Stimulated activated CD8-positive, alpha-beta memory T cell treated with anti-CD3 and anti-CD28 coated beads, Interleukin-7, amount 100 ng/mL, for 1 hour (primary cell): ENCODE measurements at places on chromosomes 4 and X.

- no peak for DNase-seq
Observed at GRCh38 chr4:122854447-122855352, 28.1 kb downstream of the FGF2 start.

DNA sequence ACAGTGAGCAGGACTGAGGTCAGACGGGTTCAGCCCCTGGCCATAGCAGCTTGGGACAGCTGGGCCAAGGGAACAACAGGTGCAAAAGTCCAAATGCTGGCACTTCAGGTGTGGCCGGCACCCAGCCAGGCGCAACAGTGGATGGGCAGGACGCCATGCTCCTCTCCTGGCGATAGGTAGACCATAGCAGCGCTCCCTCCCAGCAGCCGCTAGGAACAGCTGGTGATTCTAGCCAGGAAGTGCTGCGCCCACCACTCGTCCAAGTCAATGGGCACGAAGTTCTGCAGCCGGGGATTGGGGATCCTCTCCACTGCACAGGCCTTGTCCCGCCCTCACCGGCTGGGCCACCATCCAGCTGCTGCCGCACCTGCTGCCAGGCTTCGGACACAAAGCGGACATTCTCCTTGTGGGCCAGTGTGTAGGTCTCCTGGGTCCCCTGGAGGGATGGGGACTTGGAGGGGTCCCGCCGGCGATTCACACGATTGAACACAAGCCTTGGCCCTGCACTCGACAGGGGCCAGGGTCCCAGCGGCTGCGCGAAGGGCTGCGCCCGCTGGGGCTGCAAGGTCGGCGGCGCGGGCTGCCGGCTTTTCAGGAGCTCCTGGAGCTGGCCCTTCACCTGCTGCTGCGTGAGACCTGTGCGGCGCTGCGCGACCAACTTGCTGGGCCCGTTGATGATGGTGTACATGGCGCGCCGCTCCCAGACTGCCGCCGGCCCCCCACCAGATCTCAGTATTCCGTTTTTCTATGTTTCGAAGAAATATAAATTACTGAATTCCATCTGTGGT is 227.5 kb upstream of the STK26 start:
- no peak for DNase-seq

- no peak for DNase-seq
Observed at GRCh38 chrX:13263560-13264251, 56.1 kb downstream of the ATXN3L start.

- DNase-seq, result no peak
Observed at GRCh38 chr4:1488357-1488756, 82.1 kb upstream of the NKX1-1 start.

GRCh38 chr4:108270466-108271450 is 102.0 kb upstream of the LEF1 start:
- DNase-seq, result no peak

DNA sequence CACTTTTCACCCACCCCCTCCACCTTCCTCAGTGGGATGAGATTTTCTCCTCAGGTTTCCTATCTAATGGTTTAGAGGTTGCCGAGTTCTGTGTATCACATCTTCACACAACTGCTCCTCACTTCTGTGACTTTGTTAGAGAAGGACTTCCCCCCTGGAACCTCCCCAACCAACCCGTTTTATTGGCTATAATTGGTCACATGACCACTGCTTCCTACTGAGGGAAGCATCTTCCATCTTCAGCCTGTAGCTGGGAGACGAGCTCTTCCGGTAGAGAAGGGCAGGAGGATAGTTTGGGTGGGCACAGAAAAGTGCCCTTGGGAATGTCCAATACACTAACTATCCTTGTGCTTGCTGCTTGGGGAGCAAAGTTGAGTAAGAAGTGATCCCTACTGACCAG is 90.5 kb downstream of the STK32B start:
- no peak for DNase-seq

DNA sequence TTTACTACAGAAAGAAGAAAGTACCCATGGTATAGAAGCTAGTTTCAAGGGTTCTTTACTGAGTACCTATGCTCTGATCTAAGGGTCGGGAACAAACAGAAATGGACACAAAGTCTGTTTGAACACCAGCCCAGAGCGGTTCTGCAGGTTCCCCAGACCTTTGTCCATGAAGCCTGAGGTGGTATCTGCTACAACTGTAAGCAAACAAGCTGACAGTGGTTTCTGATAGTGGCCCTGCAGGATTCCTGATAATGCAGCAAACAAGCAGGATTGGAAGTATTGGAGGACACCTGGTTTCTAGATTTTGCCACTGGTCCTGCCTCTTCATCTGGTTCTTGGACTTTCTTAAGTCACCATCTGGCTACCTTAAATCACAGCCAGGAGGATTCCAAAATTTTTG is 23.7 kb downstream of the SMPX start:
- no peak for DNase-seq

DNA sequence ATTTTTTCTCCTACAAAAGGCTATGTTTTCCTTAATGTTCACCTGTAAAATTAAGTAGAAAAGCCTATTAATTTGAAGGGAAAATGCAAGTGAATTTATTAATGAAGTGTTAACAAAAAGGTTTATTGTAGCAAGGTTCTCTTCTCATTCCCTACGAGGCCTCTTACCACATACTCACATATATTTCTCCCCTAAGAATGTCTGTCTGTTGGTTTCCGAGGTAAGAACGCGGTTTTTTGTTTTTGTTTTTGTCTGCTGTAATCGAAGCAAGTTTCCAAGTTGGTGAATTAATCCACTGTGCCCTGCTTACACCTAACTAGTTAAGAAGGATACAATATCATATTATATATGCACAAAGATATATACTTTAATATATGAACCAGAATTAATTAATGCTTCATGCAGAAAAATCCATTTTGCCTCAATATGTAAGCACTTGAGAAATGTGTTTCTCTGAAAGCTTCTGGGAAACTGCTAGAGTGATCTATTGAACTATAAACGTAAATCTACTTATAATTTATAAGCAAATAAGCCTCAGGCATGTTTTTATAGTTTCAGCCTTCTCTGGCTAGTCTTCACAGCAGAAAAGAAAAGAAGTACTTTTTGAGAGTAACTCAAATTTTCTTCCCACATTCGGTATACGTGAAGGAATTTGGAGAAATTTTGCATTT is 120.8 kb downstream of the EGF start:
- DNase-seq, result no peak

- no peak for DNase-seq
Observed at GRCh38 chrX:45232139-45232538, 31.5 kb upstream of the DIPK2B start.

- DNase-seq, result no peak
Observed at GRCh38 chr4:73853246-73853704, at the start of gene PF4V1. TSS of gene PF4V1 (plus strand) at chr4:73853296. CDS start at chr4:73853363, 67 bp downstream.

DNA sequence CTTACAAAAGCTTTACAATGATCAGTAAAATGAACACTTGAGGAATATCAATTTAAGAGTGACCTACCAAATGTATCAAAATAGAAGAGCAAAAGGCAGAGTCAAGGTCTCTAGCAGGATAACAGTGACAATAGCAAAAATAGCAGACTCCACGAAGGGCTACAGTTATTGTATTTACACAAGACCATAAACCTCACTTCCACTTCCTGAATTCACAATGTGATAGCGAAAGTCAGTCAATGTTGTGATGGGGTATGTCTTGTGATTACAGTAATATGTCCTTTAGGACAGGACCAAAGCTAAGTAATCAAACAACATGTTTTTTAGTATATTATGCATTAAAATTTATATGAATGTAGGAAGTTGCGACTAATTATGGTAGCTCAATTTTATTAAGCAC is 139.6 kb downstream of the IQCM start:
- no peak for DNase-seq

DNA sequence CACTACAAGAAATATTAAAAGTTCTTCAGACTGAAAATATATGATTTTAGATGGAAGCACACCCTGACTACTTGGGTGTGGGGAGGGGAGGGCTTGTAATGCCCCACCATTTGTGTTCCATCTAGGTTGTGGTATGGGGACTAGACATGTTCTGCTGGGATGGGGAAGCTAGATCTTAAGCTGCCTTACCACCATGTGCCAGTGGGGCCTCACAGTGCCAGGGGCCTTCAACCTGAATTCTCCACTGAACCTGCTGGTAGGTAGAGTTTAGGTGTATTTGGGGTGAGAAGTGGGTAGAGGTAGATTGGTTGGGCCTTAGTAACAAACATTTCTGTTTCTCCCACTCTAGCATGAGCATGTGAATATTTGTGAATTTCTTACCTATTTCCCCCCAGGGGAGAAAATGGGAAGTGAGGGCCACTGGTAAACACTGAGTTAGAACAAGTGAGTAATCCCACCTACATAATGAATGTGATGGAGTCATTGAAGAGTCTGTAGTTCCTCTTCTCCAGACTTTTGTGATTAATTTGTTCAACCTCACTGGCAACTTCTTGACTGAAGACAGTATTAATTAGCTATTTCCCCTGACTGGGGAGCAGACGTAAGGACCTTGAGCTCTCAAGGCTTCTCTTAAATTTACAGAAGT is 44.0 kb downstream of the BRCC3 start:
- no peak for DNase-seq

GRCh38 chrX:9231491-9231890 is 197.6 kb upstream of the FAM9B start:
- no peak for DNase-seq
